ENCODE measurements at places on chromosomes 6 and 20.
A peak's percentile ranks its signal among the peaks of the same experiment; 100 is the strongest.

DNA sequence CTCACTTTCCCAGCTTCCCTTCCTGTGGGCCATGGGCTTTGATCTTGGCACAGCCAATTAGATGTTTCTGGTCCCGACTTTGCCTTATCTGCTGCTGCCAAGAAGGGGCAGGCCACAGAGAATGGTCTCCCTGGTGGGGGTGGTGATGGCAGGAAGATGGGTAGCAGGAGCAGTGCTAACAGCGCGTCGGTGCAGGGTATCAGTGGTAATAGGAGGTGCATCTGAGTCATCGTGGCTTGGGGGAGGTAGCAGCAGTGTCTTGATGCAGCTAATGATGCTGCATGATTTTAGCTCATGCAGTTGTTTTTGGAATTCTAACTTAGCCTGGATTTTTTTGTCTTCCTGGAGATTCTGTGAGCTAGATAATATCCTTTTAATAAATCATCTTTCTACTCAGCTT is 18.9 kb upstream of the MAS1 start:
- no peak for DNase-seq

- no peak for DNase-seq
These were observed 80.1 kb downstream of the PTPN1 start for GRCh38 chr20:50590348-50590664.

DNA sequence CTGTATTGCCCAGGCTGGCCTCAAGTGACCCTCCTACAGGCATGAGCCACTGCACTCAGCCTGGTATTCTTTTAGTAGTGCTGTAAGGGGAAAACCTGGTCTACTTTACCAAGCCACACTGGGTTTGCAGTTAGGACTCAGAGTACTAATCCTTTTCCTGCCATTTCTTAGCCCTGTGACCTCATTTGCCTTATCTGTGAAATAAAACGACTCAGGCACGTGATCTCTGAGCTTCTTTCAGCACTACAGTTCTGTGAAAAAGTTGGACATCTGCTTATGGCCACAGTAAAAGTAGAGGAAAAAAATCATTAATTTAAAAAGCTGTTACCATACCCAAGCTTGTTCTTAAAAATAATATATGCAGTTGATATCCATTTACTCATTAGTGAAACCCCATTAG is 1007.5 kb downstream of the KIF16B start:
- DNase-seq = no peak

- no peak for DNase-seq
These were observed 34.3 kb downstream of the RNF24 start for GRCh38 chr20:3981132-3981452.

- no peak for DNase-seq
These were observed 206.8 kb upstream of the SOX4 start for GRCh38 chr6:21386744-21387143.

DNA sequence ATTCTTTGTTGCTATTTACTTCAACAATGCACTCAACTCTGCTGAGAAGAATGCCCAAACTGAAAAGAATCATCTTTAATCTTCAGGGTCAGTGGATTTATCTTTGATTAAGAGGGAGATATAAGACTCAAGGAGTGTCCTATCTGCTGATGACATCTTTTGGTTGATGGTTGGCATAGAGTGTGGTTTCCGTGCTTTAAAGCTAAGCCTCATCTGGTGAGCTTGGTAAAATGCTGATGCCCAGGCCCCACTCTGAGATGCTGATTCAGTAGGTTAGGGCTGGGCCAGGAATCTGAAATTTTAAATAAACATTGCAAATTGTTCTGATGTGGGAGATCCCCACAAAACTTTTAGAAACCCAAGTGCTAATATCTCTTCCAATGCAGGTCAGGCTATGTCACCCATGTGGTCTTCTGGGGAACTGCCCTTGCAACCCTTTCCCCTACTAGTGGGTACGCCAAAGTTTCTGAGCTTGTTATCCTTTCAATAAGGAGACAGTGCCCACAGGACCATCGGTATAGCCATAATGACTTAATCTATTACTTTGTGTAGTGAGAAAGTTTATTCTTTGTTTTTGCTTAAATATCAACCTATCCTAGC is 68.5 kb upstream of the ARMH2 start:
- peak; percentile 63 for DNase-seq

DNA sequence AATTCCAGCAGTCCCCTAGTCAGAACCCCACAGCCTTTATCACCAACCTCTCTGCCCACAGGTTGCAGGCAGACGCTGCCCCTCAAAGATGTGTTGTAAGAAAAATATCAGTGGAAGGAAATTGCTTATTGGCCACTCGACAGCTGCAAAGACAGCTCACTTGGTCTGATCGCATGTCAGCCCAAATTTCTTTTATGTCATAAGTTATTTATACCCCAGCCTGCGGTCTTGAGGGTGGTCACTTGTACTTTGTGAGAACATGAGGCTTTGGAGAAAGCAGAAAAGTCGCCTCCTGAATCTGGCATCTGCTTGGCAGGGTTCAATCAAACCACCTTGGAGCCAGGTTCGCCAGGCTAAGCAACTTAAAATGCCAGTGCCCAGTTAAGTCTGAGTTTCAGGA is 236.5 kb upstream of the CDH4 start:
- DNase-seq = no peak

DNA sequence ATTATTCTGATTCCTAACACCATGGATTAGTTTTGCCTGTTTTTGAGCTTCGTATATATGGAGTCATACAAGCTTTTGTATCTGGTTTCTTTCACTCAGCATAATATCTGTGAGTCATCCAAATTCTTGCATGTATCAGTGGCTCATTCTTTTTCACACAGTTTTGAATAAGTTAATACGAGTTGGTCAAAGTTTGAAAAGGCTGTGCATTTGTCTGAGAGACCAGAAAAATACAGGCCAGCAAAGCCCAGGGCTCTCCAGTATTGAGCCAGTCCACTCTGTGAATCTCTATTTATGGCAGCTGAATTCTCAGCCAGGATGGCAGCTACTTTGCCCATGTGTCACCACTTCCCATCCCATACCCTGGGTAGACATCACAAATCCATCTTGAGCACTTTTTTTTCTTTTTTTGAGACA is 7.2 kb upstream of the CHMP4B start:
- no peak for DNase-seq

DNA sequence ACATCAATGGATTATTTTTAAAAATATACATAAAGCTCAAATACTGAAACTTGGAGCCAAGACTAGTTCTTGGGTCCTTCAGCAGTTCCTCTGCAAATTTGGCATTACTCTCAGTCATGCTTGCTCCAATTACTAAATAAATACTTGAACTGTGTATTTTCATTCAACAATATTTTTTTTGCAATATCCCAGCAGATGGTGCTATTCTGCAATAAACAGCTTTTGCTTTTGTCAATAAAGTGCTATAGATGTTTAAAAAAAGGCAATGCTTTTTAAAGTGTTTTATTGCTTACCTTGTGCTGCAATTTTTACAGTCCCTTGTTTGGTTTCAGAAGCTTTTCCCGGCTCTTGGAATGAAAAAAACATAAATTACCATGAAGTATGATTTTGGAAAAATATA is 243.4 kb downstream of the TRDN start:
- DNase-seq = no peak

DNA sequence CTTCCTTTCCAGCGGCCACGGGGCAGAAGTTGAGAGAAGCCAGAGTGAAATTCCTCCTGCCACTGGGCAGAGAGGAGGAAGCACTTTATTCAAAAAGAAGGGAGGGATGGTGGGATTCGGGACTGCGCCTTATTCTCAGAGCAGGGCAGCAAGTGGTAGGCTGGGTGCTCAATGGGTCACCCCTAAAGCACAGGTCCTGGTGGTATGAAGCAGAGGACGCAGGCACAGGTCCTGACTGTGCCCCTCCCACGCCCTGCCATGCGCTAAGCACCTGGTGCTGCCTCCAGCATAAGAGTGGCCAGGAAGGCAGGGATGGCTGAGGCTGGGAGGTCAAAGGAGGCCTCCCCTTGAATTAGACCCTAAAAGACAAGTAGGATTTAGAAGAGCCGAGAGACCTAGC is 4.9 kb upstream of the GRM4 start:
- DNase-seq = no peak
